ENCODE measurements at places on chromosomes 11 and 22.

DNA sequence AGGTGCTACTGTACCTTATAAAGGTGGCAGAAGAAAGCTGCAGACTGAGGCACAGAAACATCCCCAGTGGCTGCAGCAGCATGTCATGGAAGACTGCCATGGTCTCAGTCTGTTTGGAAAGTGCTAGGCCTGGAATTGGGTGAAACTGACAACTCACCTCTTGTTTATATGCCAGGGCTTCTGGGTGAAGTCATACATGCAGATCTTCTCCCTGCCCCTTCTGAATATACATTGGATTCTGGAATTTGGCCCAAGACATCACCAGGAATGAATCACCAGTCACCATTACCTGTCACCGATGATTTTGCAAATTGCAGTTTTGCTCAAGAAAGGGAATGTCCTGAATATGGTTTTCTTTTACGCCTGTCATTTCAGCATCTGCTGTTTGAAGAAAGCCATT is at the start of gene PLET1:
Gene PLET1 (minus strand): TSS at position 371 of the 400 bp plus-strand sequence. CDS start 271 bp downstream, at position 100.
- no peak for DNase-seq

DNA sequence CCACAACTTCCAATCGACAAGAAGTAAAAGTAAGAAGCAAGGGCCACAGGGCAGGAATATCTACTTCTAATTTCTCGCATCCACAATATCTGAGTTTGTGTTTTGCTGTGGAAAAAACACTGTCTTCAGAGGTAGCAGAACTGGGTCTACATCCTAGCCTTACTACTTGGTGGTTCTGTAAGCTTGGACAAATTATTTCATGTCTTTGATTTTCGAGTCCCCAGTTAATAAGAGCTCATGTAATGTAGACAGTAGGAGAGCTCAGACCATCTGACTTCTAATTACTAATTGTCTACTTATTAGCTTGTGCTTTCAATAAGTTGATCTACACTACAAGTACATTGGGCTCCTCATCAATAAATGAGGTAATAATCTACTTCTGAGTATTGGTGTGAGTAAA is 13.3 kb upstream of the HBE1 start:
- DNase-seq, result no peak

DNA sequence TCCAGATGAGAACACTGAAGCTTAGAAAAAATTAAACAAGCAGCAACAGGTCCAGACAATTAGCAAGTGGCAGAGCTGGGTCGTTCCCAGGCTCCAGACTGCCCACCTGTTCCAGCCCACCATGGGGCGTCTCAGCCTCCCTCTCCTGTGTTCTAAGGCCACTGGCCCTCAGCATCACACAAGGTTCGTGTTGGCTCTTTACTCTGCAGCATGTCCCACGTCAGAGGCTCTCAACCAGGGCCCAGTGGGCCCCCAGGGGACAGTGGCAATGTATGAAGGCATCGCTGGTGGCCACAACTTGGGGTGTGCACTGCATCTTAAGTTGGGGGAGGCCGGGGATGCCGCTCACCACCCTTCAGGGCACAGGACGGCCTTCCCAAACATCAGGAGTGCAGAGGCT is 6.2 kb downstream of the PDGFB start:
- no peak for DNase-seq

DNA sequence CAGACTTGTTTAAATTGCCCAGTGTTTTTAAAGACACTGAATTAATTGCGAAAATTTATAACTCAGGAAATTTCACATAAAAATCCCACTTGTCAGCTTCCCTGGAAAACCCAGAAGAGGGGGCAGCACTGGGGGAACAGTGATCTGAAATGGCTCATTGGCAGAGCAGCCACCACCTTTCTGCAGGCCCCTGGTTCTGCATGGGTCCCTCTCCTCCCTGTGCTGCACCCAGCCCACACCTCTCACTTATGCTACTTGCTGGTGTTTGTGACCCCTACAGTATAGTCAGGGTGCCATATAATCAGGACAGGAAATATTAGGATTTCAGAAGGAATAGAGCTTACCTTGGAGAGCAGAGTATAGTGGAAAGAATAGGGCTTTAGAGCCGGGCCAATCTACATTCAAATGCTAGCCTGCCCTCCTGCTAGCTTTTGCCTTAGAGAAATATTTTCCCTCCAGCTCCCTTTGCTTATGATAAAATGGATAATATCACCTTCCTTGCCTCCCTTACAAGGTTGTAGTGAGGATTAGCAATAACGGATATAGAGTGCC is 28.5 kb upstream of the C11orf96 start:
- no peak for DNase-seq

DNA sequence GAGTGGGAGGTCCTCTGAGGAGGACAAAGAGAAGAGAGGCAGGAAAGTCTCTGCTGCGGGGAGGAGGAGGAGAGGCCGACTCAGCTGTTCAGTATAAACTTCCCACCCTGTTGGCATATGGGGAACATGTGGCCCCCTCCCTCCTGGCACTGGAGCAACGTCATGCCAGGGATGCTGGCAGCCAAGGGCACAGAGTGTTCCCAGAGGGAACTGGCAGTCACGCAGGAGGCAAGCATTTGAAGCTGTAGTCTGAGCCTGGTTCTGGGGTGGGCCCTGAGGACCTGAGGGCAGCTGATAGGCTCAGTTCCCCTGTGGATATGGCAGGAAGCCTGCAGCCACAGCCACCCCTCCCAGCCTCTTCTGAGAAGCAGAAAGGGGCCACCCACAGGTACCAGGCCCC is 67.1 kb upstream of the TSPAN18 start:
- no peak for DNase-seq

- no peak for DNase-seq
Measured at GRCh38 chr11:14254533-14255237, 104.3 kb downstream of the RRAS2 start.

- peak; percentile 72 for DNase-seq
Measured at GRCh38 chr22:50329236-50329635, 2.4 kb upstream of the DENND6B start.

GRCh38 chr11:86108890-86109638 is 40.2 kb upstream of the PICALM start:
- DNase-seq, result no peak

DNA sequence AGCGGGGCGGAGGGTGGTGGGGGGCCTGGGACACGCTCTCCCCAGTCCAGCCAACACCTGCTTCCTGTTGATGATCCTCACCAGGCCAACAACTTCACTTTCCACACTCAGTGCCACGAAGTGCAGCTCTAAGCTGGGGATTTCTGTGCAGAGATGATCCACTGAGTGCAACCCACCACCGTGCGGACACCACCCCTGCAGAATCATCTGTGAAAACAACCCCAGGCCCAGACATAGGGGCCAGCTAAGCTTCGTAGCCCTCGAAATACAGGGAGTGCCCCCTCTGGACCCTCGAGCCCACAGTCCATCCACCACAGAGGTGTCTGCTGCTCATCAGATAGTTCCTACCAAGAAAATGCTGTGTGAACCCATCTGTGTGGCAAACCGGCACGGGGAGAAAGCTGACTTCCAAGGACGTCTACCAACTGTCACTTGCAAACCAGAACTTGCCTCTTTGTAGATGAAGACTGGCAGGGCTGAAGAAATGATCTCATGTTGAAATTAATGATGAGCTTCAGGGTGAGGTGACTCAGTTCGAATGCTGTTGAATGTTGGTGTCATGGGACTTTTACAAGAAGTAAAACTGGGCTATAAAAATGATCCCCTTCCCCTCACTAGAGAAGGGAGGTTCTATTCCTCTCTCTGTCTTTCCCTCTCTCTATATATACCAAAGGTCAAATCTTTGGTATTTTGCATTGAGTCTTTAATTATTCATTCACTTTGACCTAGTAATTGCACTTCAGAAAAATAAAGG is 73.4 kb downstream of the MYEOV start:
- no peak for DNase-seq

DNA sequence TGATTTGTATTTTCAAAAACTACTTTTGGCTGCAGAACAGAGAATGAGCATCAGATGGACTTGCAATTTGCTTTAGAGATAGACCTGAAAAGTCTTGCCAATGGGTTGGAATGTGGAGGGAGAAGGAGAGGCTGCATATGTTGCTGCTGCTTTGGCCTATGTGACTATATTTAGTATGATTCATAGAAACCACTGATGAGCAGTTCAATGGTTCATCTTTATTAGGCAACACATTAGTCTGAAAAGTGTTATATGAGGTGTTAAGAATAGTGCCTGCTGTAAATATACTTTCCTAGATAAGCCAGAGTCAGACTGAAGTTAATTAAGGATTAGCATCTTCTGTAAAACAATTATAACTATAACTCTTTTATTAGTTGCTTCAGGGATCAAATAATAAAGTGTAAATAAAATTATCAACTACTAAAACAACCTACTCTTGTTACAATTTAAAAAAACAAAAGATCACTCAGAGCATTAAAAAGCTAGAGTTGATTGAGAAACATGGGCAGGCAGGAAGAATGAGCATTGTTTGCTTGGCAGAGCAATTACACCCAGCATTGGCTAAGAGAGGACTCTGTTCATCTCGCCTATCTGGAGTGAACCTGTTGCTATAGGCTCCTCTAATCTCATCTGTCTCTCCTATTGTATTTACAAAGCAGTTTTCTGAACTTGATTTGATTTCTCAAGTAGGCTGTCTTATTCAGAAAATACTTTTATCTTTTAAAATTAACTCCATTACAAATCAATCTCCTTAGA is 36.3 kb downstream of the HORMAD2 start:
- DNase-seq, result peak; percentile 26

GRCh38 chr22:25388866-25389540 is 169.6 kb downstream of the CRYBB2 start:
- DNase-seq, result peak; percentile 41

DNA sequence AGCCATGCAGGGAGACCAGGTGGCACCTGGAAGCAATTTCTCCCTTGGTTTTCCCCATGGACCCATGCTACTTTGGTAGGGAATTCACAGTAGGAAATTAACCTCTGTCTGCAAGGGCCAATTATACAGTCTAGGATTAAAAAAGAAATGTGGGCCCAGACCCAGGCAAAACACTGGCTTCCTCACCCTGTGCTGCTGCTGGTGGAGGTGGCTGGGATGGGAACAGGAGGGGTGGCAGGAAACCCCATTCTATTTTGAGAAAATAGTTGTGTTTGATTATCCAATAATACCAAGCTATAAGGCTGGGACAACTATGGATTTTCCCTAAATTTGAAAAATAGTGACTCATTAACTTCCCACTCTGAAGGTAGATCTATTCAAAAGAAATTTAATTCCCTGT is 417.0 kb upstream of the NARS2 start:
- DNase-seq, result no peak

DNA sequence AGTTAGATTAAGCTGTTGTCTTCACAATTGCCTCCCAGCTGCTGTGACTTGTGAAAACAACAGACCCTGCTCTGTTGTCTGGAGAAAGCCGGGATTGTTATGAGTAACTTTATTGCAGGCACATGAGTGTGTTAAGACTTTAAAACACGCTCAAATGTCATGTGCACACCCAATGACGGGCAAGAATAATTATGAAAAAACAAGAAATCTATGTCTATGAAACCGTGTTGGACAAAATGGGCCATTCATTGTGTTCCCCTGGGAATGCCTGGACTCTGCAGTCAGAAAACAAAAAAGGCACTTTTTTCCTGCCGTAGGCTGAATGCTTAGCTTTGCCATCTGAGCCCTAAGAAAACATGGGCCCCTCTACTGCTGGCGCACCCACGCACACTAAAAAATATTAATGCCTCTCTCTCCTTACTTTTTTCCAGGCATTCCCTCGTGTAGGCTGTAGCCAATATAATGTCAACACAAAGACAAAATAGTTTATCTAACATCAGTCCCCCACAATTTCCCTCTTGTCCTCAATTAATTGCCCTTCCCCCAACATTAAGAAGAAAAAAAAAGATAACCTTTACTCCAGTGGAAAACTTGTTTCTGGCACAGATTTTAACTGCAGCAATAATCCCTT is 207.9 kb downstream of the SOX6 start:
- peak; percentile 13 for DNase-seq

DNA sequence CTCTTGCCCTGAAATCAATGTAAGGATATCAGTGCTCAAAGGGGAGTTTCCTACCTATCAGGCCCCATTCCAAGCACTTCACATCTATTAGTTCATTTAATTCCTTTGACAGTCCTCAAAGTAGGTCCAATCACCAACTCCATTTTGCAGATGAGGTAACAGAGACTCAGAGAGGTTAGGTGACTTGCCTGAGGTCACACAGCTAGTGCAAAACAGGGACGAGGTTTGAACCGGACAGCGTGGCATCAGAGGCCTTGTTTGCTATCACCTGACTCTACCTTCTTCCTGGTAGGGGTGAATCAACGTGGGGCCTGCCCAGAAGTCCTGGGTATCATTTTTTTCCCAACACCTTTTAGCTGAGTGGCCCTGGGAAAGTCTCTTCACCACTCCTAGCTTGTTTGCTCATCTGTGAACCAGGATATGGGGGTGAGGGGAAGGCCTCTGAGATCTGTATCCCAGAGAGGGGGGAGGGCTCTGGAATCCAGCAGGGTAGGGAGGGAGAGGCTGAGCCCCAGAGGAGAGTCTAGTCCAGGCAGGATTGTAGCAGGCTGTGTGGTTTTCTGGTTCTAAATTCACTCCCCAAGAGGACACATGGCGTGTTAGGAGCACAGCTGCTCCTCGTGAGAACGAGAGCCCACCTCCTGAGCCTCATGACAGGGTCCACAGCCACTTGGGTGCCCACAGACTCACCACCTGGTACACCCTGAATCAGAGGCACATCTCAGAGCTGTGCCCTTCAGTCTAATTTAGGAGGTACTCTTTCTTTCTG is 174.7 kb downstream of the MN1 start:
- no peak for DNase-seq

- no peak for DNase-seq
Measured at GRCh38 chr11:65653229-65654225, 9.2 kb downstream of the RELA start.

DNA sequence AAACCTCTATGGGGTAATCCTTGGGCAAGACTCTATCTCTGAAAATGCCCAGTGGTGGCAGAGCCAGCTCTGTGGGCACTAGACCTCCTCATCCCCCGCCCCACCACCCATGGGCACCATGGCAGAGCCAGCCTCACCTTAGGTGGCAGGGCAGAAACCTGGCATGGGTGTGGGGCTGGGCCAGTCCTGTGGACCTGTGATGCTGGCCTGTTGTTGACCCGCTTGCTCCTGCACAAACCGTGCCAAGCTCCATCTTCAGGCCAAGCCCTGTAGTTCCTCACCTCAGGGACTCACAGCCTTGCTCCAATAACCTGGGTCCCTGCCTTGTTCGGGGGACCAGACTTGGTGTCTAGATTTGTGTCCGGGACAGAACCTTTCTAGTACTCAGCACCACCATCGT is 8.9 kb upstream of the SERPINH1 start:
- DNase-seq, result no peak

DNA sequence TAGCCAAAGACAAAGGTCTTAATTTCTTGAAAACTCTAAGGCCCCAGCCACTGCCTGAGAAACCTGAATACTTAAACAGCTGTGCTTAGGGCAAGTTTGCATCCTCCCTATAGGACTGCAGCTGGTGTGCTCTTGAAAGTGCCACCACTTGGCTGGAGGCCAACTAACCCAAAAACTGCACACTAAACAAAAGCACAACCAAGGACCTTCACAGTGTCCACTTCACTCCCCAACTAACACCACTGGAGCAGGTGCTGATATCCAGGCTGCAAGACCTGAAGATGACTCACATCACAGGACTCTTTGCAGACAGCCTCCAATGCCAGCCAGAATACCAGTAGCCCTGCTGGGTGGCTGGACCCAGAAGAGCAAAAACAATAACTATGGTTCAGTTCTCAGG is 357.7 kb upstream of the ARHGAP42 start:
- no peak for DNase-seq

All from astrocyte of the hippocampus (primary cell).